ENCODE measurements at places on chromosomes 4 and X.

GRCh38 chrX:21738950-21739287, 19.0 kb downstream of the SMPX start:
- DNase-seq, result no peak

- no peak for DNase-seq
Observed at GRCh38 chr4:143148521-143148920, 36.2 kb upstream of the USP38 start.

- DNase-seq, result no peak
Observed at GRCh38 chr4:184643731-184644130, 5.5 kb downstream of the CASP3 start.

DNA sequence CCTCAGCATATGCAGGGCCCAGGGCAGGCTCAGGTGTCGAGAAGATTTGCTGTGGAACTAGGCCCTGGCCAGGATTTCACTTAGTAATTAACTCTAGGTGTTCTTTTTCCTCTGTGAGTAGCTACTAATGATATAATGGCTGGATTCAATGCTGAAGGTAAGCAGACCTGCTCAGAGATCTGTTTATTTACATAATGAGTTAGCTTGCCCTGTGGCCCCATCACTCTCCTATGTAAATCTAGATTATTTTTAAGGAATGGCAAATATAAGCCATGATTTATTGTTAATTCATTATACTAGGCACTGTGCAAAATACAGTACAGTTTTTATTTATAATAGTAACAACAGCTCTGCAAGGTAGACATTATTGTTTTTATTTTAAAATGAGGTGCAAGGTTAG, 117.2 kb downstream of the IRF2 start:
- no peak for DNase-seq

DNA sequence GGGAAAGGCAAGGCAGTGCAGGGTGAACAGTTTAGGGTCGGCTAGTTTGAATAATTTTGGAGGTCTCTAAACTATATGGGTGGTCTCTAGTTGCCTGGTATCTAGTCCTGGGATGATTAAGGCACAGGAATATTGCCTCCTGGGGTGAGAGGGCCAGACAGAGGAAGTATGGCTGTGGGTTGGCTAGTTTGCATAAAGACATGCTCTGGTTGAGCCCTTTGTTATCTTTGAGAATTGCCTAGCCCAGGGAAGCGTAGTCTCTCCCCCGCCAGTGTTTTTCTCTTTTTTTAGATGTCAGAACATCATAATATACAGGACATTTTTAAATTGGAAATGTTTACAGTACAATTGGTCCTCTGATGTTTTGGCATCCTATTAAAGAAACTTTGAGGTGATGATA, 163.5 kb downstream of the PWWP3B start:
- no peak for DNase-seq
